ENCODE measurements at places on chromosomes 6 and 20. TPM values are rescaled to one million over a fixed set of nuclear protein-coding genes. Genes with fewer than 3 reads are reported as not detected.
A peak's percentile ranks its signal among the peaks of the same experiment; 100 is the strongest.

- no peak for ATAC-seq
These were observed 9.6 kb downstream of the DSE start for GRCh38 chr6:116380346-116380745.

DNA sequence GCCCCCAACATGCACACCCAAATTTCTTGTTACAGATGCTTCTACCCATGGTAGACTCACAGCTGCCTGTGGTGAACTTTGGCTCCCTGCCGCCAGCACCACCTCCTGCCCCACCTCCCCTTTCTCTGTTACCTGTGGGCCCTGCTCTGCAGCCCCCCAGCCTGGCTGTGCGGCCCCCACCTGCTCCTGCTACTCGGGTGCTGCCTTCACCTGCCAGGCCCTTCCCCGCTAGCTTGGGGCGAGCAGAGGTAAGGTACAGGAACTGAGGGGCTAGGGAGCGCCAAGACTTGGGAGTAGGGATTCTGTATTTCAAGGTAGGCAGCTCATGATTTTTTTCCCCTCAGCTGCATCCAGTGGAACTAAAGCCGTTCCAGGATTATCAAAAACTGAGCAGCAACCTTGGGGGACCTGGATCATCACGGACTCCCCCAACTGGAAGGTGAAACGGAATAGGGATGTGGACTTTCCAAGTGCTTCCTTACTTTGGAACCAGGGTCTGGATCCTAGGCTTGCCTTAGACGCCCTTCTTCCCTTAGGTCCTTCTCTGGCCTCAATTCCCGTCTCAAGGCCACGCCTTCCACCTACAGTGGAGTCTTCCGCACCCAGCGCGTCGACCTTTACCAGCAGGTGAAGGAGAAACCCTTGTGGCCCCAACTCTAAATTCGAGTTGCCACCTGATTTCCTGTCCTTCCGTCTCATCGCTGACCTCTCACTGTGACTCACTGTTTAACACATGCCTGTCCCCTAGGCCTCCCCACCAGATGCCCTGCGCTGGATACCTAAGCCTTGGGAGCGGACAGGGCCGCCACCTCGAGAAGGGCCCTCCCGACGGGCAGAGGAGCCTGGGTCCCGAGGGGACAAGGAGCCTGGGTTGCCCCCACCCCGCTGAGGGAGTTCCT, 15.5 kb downstream of the BAG6 start:
- peak; percentile 12 for ATAC-seq

- no peak for ATAC-seq
These were observed 642.0 kb downstream of the PRKN start for GRCh38 chr6:162085561-162085960.

ARMC2 gene
- total RNA-seq, result 1.1 TPM

- ATAC-seq, result no peak
These were observed 2.7 kb upstream of the HACE1 start for GRCh38 chr6:104862456-104862855.

GRCh38 chr20:47676219-47676721, 109.0 kb downstream of the SULF2 start:
- ATAC-seq, result no peak

DNA sequence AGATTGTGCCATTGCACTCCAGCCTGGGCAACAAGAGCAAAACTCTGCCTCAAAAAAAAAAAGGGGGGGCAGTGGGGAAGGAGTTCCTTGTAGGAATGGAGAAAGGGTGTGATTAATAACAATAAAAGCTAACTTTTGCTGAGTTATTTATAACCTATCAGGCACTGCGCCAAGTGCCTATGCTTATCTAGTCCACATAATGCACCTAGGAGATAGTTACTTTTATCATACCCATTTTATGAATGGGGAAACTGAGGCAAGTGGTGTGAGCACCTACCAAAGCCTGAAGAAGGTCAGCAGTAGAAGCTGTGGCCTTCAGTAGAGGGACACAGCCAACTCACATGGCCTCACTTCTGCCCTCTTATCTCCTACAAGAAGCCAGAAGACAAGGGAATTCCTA, 13.6 kb upstream of the PPP1R16B start:
- ATAC-seq, result no peak

GRCh38 chr6:168648240-168649125, 207.5 kb downstream of the SMOC2 start:
- peak; percentile 40 for ATAC-seq

PARD6B gene
- 7.4 TPM for total RNA-seq

TSBP1 gene
- total RNA-seq, result not detected

- ATAC-seq, result no peak
These were observed 38.3 kb upstream of the SLC32A1 start for GRCh38 chr20:38685853-38686473.

LBP gene
- 0.35 TPM for total RNA-seq

GRCh38 chr6:50240986-50241385, 191.3 kb upstream of the DEFB112 start:
- ATAC-seq, result no peak

DNA sequence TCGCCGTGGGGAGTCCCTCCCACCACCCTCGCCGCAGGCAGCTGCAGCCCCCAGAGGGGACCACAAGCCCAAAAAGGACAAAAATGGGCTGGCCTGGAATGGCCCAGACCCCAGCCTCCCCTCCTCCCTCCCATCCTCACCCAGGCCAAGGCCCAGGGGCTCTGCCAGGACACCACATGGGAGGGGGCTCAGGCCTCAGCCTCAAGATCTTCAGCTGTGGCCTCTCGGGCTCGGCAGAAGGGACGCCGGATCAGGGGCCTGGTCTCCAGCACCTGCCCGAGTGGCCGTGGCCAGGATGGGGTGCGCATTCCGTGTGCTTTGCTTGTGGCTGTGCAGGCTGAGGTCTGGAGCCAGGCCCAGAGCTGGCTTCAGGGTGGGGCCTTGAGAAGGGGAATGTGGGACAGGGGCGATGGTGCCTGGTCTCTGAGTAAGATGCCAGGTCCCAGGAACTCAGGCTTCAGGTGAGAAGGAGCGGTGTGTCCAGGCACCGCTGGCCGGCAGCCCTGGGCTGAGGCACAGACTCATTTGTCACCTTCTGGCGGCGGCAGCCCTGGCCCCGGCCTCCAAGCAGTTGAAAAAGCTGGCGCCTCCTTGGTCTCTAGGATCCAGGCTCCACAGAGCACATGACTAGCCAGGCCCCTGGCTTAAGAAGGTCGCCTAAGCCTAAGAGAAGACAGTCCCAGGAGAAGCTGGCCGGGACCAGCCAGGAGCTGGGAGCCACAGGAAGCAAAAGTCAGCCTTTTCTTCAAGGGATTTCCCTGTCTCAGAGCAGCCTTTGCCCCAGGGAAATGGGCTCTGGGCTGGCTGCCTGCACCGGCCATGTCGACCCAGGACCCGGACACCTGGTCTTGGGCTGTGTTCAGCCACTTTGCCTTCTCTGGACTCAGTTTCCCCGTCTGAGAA, 35.2 kb upstream of the MRGBP start:
- peak; percentile 65 for ATAC-seq

Measured in motor neuron (in vitro differentiated cells).